ENCODE measurements at places on chromosomes 4 and X. TPM values are rescaled to one million over a fixed set of nuclear protein-coding genes. Genes with fewer than 3 reads are reported as not detected.

The LRIT3 gene
- 0.16 TPM for total RNA-seq

- no peak for DNase-seq
These were observed 17.6 kb downstream of the OFD1 start for GRCh38 chrX:13752141-13752540.

DNA sequence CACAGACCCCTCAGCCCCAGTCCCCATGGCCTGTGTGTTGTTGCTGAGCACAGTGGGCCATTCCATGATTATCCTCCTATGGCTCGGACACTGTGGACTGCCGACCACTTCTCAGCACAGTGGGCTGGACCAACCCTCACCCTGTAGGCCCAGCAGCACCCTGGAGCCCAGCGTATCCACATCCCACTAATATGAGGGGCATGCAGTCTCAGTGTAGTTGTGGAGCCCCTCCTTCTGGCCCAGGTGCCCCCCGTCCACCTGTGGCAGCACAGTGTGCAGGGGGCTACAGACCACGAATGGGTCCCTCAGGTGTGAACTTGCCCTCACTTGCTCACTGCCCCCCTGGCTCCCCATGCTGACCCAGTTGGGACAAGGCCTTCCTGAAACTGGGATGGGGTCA lies 7.9 kb downstream of the SPON2 start:
- DNase-seq = no peak

DNA sequence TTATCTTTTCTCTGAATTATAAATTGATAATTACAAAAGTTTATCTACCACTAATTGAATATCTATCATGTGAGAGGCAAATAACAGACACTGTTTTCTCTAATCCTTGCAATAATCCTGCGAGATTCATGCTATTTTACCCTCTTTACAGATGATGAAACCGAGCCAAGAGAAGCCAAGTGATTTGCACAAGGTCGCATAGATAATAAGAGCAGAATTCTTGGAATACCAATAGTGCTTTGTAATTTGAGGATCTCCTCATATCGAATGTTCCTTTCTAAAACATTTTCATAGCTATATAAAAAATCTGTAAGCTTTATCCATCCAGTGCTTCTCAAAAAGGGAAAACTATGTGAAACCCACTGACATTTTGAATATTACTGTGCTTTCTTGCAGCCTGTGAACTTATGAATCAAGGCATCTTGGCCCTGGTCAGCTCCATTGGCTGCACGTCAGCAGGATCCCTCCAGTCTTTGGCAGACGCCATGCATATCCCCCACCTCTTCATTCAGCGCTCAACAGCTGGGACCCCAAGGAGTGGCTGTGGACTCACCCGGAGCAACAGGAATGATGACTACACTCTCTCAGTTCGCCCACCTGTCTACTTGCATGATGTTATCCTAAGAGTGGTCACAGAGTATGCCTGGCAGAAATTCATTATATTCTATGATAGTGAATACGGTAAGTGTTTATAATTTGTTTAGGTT lies 743.8 kb upstream of the ATOH1 start:
- no peak for DNase-seq

The HPGDS gene
- 19.3 TPM for total RNA-seq

DNA sequence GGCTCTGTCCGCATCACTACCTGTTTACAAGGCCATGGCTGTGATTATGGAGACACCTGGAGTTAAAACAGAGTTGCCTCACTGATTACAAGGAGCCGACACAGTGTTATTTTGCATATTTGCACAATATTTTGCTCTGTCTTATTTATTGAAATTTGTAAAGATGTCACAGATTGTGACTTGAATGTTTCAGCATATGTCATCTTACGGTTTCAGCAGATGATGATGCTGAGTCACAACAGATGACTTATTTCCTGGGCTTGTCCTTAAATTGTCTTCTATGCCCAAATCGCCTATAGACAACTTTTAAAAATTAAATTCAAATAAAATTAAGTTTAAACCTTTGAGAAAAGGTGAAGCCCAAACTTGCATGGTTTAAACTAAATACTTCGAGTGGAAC lies 87.1 kb upstream of the INPP4B start:
- DNase-seq = no peak

DNA sequence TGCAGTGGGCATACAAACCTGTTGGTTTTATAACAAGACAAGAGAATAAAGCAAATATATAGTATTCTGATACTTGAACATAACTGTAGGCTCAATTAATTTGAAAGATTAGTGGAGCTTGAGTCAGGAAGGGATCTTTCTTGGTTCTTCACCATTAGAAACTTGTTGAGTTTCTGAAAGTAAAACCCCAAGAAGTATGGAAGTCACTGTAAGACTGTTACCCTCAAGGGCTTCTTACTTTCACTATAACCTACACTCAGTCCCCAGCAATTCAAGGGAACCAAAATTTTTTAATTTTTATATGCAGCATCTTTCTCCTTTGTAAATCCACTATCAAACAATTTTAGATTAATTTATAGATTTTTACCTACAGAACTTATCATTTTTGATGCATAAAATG lies 2019.2 kb upstream of the ADGRL3 start:
- no peak for DNase-seq

The FSTL5 gene
- total RNA-seq = 2.1 TPM

DNA sequence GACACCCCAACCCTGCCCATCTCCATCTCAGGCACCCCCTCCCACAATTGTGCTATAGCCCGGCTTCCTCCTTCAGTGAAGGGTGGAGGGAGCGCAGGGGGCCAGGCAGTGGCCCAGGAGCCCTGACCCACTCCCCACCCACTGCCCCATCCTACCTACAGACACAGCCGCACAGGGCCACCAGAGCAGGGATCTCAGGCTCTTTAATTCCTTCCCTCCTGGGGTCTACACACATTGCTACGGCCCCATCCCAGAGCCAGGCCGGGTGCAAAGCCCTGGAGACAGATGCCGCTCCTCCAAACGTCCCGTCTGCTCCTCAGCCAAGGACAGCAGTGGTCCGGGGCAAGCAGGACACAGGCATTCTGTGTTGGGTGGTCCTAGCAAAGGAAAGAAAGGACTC lies 12.8 kb upstream of the DUSP9 start:
- no peak for DNase-seq

The TRIM75 gene
- total RNA-seq = not detected

DNA sequence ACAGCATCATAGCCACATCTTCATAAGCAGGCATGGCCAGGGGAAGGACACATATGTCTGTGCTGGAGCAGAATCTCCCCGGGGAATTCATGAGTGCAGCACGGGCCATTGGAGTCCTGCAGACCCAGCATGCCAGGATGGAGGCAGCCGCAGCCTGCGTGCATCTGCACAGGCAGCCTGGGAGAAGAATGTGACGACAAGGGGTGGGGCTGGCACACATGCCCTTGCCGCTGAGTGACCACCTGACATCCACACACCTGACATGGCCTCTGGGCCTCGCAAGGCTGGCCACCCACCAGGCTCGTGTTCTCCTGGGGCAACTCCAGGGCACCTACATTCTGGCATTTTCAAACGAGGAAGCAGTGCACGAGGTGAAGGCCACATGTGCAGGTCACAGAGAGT lies 66.2 kb upstream of the AFAP1 start:
- no peak for DNase-seq

DNA sequence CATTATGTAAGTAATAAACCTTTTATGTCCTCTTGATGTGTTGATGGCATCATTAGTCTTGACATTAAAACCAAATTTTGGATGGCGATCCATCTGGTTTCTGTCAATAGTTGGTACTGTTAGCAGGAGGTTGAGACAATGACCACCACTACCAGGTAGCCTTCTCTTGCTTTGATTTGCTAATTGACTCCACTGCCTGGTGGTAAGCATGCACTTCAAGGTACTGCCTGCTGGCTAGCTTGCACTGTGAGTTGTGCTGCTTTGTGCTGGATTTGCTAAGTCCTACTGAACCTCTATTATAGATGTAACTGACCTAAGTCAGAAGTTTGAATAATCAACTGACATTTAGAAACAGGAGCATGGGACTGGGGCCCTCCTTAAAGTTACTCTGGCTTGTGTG lies 46.3 kb downstream of the ATP1B4 start:
- no peak for DNase-seq

DNA sequence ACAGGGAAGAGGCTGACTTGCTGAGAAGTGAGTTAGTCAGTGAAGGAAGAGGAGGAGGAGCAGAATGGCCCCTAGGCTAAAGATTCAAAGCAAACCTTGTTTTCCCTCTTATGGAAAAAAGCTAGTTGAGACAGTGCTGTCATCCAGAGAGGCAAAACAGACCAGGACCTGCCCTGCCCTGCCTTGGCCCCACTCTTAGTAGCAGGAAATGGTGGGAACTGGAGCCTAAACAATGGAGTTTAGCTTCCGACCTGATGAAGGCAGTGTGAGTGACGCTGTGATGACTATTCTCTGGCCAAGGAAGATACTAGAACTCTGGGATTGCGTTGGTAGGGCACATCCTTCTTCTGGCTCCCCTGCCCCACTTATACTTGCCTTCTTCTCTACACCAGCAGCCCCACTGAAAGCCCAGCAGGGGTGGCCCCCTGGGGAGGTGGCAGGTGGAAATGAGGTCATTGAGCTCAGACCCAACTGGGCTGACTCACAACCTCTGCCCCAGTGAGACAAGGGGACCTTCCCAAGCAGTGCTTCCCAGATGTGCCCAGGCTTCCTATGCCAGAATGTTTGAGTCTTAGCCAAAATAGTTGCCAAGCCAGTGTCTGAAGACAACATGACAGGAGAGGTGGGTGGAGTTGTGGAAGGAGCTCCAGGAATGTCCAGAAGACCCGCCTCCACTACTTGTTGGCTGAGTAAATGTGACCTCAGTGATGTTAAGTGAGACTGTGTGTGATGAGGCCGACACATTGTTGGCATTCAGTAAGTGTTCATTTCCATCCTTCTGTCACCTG lies 38.8 kb downstream of the MSN start:
- DNase-seq = no peak

DNA sequence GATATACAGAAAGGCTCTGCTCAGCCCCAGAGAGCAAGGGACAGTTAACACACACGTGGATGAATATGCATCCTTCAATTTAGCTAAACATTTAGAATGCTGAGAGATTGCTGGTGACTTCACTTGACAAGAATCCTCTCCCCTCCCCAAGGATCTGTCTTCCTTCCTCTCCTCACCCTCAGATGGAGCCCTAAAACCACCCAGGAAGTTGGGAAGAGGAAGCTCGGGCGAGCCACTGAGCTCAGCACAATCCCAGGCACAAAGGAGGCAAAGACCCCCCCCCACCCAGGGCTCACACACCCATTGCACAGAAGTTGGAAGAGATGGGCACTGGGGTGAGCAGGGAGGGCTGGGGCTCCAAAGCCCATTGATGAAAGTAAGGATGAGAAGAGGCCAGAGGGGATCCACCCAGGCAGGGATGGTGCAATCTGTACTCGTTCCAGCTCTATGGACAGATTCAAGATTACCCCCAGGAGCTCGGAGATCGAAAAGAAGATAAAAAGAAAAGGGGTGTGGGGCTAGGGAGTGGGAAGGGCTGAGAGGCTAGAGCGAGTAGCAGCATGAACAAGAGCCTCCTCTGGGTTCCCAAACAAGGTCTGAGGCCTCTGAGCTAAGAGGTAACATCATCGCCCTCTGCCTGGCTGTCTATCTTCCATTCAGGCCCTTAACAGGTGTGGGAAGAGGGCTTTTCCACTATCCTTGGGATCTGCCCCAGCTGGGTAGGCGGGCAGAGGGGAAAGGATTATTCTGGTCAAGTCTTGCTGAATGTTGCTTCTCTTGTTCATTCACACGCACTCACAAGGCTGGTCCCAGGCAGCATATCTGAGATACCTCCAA lies 1.2 kb downstream of the TFE3 start:
- DNase-seq = no peak

The SFRP2 gene
- total RNA-seq = 119 TPM

DNA sequence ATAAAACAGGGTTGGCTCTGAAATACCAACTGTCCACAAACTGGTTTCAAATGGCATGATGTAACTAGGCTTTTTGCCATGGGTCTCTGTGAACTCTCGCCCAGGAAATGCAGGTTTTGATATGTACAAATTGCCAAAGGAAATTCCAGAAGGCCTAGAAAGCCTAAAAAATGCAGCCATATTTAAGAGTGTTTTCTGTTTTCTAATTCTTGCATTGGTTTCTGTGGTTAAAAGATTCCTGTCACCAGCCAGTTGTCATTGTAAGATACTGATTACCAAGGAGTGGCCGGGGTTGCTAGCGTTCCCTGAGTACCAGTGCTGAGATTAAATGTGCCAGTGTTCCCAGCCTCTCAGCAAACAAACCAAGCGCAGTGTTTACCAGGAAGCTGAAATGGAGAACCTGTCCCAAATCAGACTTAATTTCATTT lies 53.9 kb upstream of the SORBS2 start:
- DNase-seq = no peak

The SLC2A9 gene
- total RNA-seq = 10.4 TPM

DNA sequence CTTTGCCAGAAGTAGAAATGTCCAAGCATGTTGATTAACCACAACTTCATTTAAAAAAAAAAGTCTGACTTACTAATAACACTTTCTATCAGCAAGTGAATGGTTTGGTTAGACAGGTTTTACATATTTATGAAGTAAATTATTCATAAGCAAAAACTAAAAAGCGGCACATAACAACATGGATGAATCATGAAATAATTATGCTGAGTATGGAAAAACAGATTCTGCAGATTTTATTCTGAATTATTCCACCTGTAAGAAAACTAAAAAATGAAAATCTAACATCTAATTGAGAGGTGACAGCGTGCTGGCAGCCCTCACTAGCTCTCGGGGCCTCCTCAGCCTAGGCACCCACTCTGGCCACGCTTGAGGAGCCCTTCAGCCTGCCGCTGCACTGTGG lies 173.5 kb downstream of the ADAM29 start:
- no peak for DNase-seq

GRCh38 chr4:94689155-94689860 lies 68.4 kb upstream of the BMPR1B start:
- DNase-seq = no peak

- no peak for DNase-seq
These were observed 126.2 kb downstream of the SLC39A8 start for GRCh38 chr4:102219129-102219528.

- DNase-seq = no peak
These were observed 23.3 kb upstream of the GUCY1B1 start for GRCh38 chr4:155735496-155735895.

DNA sequence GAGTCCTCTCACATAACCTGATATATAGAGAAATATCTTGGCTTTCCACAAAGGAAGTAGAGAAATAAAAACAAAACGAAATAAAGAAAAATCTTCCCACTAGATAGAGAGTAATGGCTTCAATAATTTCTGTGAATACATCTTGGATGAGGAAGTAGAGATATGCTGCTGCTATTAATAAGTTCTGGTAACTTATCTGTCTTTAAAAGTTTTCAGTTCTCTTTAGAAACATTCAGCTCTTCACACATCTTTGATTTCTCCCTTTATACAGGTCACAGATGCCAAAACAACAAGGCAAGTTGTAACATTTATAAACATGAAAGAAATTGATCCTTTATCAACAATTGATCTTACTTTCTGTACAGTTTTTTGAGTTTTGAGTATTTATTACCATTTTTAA lies 615.8 kb downstream of the TRAM1L1 start:
- no peak for DNase-seq

The PABPC5 gene
- total RNA-seq = 11.9 TPM

DNA sequence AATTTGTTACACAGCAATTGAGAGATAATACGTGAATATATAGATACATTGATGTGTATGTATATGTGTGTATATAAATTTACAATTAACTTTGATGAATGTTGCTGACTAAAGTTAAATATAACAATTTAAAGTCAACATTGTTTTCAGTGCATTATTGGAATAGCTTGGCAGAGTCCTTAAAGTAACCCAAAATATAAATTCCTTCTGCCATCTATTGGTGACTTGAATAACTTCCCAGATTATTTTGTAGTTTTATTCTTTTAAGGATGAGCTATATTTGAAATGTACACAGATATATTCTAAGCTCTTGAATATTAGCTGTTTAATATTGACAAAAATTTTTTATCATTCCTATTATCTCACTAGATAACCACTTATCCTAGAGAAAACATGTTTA lies 298.2 kb upstream of the FSTL5 start:
- no peak for DNase-seq
